Epithelial cell of proximal tubule (primary cell): ENCODE measurements at places on chromosomes 5 and 9.

GRCh38 chr9:91130796-91131318, 230.9 kb downstream of the AUH start:
- DNase-seq: no peak

GRCh38 chr9:104227108-104227507, 133.0 kb downstream of the SMC2 start:
- DNase-seq: no peak

DNA sequence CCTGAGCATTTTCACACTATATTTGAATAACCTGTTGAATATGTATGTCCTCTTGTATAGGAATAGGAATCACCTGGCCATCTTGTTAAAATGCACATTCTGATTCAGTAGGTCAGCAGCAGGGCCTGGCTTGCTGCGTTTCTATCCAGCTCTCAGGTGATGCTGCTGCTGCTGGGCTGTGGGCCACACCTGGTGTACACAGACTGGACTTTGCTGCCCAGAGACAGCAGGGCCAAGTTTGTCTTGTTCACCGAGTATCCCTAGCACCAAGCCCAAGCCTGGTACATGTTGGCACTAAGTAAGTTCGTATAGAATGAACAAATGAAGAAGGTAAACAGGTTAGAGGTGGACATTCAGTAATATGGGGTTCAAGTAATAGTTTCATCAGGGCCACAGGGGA, 151.3 kb downstream of the SPOCK1 start:
- no peak for DNase-seq

GRCh38 chr9:79776581-79776980, 204.8 kb downstream of the TLE4 start:
- no peak for DNase-seq

DNA sequence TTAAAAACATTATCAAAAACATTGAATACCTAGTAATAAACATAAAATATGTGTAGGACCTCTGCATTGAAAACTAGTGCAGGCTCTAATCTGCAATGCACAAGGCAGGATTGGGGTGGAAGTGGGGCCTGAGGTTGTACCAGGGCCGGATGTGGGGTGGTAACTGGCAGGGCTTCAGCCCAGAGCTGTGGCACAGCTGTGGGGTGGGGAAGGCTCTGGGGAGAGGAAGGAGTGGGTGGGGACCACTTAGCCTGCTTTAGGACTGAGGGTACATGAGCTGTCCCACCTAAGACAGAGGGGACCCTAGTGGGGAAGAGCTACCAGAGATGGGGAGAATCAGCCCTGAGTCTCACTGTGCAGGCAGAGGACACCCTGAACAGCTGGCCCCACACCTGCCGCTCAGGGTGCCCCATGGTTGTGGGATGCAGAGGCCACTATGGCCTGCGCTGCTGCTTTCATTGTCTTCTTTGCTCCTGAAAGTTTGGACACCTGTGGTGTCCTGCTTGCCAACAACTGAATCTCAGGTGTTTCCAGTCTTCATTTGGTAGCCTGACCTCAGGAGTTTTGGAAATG, 311.4 kb downstream of the TLE4 start:
- no peak for DNase-seq

DNA sequence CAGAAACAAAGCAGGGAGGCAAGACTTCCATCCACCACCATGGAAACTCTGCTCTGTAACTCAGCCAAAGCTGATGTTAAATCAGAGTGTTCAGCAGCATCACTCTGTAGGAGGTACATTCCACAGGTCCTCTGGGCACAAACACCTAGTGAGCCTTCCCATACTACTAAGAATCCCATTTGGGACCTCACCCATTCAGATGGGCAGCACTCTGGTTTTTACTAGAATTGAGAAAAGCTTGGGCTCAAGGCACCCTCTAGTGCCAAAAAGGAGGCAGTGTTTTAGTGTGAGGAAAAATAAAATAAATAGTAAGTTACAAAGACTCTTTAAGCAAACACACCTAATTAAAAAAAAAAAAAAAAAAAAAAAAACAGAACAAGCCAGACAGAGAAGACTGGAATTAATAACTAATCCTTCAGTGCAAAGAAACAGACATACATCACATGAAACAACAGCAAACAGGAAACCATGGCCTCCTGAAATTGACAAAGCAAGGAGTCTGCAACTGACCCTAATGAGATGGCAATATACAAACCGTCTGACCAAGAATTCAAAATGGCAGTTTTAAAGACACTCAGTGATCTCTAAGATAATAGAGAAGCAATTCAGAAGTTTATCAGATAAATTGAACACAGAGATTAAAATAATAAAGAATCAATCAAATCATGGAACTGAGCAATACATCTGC, 159.5 kb downstream of the GNA14 start:
- no peak for DNase-seq

- no peak for DNase-seq
Observed at GRCh38 chr9:2170722-2171121, 155.6 kb downstream of the SMARCA2 start.

- no peak for DNase-seq
Observed at GRCh38 chr5:51669095-51669494, 285.8 kb downstream of the ISL1 start.

DNA sequence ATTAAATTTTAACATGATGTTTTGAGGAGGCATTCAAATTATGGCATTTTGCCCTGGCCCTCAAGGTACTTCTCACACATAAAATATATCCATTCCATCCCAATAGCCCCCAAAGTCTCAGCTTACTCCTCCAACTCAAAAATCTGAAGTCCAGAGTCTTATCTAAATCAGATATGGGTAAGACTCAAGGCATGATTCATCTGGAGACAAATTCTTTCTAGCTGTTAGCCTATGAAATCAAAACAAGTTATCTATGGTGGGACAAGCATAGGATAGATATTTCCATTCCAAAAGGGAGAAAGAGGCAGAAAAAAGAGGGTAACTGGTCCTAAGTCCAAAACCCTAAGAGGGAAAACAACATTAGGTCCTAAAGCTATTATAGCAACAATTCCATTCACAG, 408.4 kb downstream of the ZNF608 start:
- DNase-seq: no peak

- DNase-seq: no peak
Observed at GRCh38 chr9:104993291-104993963, 65.5 kb upstream of the ABCA1 start.

DNA sequence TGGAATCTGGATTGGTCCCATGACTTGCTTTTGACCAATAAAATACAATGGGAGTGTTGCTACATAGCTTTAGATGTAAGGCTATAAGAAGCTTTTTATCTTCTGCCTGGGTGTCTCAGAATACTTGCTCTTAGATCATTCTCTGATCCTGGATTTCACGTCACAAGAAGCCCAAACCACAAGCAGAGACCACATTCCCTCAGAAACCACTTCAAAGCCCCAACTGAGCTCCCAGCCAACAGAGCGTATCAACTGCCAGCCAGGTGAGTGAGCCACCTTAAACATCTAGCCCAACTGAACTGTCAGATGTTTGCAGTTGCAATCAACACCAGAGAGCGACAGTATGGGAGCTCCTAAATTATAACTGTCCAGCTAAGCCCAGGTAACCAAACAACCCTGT, 687.1 kb downstream of the TLE1 start:
- peak; percentile 54 for DNase-seq

DNA sequence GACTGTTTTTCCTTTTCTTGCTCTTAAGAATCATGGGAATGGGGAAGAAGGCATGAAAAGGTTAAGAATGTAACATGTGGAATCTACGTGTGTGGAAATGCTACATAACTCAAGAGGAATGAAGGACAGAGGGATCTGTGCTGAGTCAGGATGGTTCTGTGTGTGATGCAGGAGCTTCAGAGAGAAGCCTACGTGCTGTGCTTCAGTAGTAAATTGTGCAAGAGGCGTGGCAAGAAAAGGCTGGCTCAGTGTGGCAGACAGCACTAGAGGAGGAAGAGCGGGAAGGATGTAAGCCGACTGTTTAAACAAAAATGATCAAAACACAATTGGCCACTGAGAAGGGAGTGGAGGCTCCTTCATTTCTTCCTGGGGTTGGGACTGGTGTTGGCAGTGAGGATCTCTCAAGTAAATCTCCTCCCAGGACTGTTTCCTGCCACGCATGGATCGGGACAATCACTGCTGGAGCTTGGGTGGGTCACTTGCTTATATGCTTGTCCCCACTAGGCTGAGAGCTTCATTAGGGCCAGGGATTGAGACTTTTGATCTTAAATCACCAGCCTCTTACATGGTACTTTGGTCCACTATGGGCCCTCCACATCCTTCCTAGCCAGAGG, 59.4 kb upstream of the BASP1 start:
- DNase-seq: peak; percentile 95

- no peak for DNase-seq
Observed at GRCh38 chr9:30774326-30774725, 1610.1 kb upstream of the ACO1 start.

DNA sequence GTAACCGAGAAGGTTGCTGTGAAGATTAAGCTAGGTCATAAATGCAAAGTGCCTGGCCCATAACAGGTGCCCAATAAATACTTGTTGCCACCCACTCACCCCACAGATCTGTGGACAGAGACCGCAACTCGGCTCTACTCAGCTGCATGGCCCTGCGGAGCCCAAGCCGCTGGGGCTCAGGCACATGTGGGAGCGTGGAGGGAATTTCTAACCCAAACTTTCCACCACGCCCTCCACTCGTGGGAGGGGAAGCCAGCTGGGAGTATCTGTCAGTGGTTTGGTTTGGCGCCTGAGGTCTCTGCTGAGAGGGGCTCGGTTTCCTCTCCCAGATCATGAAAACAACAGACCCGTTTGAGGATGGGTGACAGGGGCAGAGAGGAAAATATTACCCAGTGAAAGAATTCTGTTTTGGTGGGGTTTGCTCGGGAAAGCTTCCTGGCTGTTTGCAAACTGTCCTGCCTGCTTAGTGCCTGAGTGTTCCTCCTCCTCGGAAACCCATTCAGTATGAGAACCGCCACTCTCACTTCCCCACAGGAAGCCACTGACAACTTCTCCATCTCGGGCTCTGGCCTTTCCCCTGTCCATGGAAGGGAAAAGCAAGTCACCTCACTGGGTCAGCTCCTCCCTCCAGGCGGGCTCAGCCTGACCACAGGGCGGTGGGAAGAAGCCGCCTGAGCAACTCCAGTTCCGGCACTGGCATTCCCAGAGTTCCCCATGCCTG, 60.1 kb downstream of the RGS3 start:
- no peak for DNase-seq

- DNase-seq: no peak
Observed at GRCh38 chr5:151227918-151228447, 4.1 kb upstream of the CCDC69 start.

GRCh38 chr5:167790462-167791260, 500.8 kb upstream of the WWC1 start:
- DNase-seq: no peak

DNA sequence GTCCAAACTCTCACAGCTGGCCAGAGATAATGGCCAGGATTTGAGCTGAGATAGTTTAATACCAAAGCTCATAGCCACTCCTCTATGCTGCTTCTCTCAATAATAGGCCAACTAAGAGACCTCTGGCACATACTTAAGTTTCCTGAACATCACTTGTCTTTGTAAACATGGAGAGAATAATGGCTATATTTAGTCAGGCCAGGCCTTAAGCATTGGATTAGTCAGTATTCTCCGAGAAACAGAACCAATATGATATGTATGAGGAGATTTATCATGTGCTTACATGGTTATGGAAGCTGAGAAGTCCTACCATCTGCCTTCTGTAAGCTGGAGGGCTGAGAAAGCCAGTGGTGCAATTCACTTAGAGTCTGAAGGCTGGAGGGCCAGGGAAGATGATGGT, 45.4 kb downstream of the CFAP95 start:
- no peak for DNase-seq

DNA sequence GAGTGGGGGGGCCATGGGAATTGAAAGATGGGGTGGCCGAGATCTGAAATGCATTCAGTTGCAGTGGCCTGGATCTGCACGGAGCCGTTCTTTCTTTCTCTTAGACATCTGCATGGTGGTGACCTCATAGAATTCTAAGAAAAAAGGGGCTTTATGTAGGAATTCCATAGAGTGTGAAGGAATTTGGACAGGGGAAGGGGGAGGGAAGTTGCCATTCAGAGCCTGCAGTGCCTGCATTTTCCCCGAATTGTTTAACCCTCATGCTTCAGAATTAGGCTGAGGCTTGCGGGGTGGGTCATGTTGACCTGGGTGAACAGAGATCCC, 4.9 kb downstream of the NEK6 start:
- no peak for DNase-seq

- DNase-seq: peak; percentile 29
Observed at GRCh38 chr5:40437452-40437861, 242.3 kb upstream of the PTGER4 start.

- no peak for DNase-seq
Observed at GRCh38 chr5:173963182-173963838, 25.7 kb upstream of the C5orf47 start.

- DNase-seq: no peak
Observed at GRCh38 chr9:122835313-122835731, 6.9 kb upstream of the PDCL start.

DNA sequence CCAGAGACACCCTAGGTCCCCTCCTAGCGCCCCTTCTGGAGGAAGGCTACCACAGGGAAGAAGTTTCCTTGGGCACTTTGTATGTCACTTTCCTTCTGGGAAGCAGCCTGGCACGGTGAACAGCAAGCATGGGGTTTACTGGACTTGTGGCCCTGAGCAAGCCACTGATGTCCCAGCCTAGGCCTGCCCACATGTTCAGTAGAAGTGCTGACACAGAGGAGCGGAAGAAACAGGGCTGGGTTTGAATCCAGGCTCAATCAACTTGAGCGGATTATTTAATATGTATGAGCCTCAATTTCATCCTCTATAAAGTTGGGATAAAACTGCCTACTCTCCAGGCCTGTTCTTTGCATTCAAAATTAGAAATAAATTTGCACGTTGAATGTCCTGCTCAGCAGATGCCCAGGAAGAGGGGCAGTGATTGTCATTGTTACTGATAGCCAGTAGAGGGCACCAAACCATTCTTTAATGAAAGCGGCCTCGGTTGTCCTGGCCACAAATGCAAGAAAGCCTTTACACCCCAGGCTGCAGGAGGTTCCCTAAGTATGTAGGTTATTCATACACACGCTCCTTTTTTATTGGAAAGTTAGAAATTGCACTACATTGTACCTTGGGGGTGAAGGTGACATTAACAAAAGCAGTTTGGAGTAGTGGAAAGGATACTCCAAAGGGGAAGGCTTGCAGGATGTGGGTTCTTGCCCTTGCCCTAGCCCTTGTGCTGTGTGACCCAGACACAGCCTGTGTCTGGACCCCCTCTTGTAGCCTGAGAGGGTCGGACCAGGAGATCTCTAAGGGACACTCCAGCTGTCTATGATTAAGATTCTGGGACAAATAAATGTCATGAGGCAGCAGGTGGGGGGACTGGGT, 13.4 kb upstream of the XPA start:
- DNase-seq: no peak

GRCh38 chr5:172499287-172499686, 45.0 kb upstream of the SH3PXD2B start:
- DNase-seq: no peak

DNA sequence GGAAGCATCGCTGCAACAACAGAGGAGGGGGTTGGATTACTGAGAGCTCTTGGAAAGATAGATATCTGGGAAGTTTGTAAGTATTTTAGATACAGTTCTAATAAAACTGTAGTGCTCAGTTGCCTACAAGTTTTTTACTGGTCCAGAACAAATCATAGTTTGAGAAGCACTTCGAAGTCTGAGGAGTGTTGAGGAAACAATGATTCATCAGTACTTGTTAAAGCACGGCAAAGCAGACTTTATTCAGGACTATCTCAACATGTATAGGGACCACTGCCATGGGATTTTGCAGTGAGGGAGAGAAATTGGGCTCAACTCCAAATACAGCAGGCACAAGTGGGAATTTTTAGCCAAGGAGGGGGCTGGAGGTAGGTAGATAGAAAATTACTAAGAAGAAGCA, 25.3 kb upstream of the RECK start:
- no peak for DNase-seq
